Activated gamma-delta T cell treated with Interleukin-2 at 50 U/mL for 16 hours (primary cell): ENCODE measurements at places on chromosomes 3 and 15.

GRCh38 chr15:66921319-66921915, 144.0 kb upstream of the SMAD3 start:
- DNase-seq: no peak

DNA sequence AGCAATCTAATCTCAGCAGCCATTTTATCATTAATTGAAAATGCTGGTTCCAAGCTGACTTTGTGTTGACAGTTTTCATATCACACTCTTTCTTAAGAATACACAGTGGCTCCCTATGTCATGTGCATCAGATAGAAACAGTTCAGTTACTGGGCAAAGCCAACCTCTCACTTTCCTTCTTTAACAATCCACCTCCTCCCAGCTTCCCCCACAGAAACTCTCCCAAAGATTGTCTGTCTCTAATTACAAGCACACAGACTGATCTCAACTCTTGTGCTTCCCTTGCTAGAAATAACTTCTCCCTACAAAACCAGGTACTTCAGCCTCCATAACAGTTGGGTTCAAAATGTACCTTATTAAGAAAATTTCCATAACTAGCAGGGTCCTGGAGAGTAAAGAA, 228.9 kb upstream of the WNT5A start:
- no peak for DNase-seq

GRCh38 chr3:142224482-142225072, 808 bp downstream of the GK5 start:
- no peak for DNase-seq

- no peak for DNase-seq
These were observed 2.5 kb upstream of the NLGN1 start for GRCh38 chr3:173395073-173395411.

GRCh38 chr3:156605686-156606605, 51.0 kb upstream of the SSR3 start:
- DNase-seq: no peak

GRCh38 chr15:67137951-67138848, 72.8 kb downstream of the SMAD3 start:
- no peak for DNase-seq

GRCh38 chr15:67731112-67731721, 94.1 kb upstream of the SKOR1 start:
- DNase-seq: no peak

DNA sequence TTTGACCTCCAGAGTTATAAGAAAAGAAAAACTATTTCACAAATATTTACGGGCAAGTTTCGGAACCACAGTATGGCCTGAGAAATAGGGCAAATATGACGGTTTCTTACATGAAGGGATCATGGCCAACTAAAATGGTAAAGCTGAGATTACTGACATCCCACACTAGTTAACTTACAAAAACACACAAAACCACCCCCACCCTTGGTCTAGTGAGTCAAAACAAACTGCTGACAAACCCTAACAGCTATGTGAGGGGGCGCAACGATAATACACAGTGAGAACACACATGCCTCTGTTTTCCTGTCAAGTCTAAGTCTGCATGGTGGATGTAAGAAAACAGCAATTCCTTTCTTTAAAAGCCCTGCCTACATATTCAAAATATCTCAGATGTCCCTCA, 32.3 kb downstream of the CBLB start:
- no peak for DNase-seq

- no peak for DNase-seq
These were observed 27.7 kb downstream of the CCDC13 start for GRCh38 chr3:42745291-42745745.

DNA sequence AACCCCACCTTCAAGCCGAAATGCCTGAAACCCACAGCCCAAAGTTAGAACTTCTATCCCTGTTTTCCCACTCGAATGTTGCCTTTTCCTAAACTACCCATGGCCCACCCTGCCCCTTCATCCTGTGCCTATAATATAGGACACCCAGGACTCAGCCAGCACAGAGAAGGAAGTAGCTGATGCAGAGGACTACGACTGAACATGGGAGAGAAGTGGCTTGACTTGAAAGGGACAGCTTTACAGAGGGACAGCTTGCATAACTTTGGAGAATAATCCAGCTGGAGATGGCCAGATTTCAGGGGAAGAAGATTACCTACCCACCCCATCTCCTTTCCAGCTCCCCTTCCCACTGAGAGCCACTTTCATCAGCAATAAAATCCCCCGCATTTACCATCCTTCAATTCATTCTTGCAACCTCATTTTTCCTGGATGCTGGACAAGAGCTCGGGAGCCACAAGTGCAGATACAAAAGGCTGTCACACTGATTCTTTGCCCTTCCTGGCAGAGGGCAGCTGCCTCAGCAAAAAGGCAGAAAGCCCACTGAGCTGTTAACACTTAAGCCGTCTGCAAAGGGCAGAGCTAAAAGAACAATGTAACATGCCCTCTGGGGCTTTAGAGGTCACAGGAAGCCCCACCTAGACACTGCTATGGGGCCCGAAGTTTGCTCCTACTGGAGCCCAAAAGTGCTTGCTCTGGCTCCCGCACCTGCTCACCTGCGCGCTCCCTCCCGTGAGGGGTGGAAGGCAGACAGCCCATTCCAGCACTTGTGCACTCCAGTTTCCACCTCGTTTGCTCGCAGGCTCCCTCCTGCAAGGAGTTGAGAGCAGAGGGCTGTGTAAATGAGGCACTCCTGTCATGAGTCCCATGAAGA, 224.0 kb downstream of the TBC1D5 start:
- no peak for DNase-seq

- DNase-seq: no peak
These were observed 348 bp upstream of the DPP8 start for GRCh38 chr15:65517866-65518207.

GRCh38 chr15:33722005-33722672, 246.2 kb upstream of the CHRM5 start:
- no peak for DNase-seq

GRCh38 chr3:182709306-182709705, 84.0 kb upstream of the ATP11B start:
- no peak for DNase-seq

DNA sequence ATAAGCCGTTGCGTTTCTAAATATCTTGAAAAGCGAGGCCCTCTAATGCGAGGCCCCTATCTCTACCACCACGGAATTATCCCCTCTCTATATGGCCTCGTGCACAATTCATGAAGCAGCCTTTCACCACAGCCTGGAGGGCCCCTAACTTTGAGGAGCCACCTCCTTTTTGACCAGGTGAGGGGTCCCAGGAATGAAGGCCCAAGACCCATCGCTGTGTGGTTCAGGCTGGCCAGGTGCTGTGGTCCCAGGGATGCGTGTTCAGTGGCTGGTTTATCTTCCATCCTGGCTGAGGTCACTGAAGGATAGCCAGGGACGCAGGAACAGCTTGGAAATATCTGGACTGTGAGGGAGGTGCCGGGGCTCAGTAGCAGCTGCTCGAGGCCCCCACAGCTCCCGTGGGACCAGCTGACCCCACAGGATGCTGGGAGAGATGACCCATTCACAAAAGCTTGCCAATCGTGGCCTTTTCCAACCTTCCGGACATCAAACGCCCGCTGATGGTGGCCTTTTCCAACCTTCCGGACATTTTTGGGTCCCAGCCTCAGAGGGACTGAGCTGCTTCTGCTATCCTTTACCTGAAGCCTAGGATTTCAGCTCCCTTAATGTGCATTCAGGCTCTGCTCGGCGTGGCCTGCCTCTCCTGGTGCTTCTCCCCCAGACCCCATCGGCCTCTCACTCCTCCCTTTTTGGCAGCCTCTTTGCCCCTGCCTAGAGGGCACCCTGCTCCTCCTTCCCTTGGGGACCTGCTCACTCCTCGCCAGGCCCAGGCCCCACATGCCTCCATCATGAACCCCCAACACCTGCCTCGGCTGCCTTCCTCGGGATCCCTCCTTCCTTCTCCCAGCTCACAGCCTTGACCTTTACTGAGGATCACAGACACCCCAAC, 140.9 kb downstream of the CHSY1 start:
- no peak for DNase-seq
